ENCODE measurements at places on chromosomes 7 and 10.

DNA sequence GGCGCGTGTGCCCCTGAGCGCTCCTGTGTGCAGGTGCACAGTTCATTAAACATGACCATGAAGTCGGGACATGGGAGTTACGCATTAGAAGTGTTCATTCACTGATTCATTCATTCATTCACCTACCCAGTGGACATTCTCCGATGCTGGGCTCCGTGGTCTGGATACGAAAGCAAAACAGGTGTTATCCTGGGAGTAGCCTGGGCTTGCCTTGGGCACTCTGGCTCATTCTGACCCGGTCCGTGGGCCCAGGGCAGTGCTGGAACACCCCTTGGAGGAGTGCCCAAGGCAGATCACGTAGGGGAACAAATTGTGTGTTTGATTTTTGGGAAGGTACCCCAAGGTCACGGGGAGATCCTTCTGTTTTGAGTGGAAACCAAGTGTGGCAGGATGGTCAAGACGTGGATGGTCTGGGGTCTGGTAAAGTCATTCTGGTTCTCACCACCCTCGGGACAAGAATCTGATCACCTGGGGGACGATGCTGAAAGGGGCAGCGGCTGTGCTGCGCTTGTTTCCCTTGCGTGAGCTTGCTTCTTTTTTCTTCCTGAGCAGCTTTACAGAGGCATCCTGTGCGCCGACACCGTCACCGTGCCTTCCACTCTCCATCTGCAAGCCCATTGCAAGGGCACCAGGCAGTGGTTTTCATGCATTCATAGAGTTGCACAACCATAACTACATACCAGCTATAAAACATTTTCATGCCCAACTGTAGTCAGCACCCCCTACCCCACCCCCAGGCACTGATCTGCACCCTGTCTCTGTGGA, 10.1 kb downstream of the ELFN1 start:
- DNase-seq, result peak; percentile 7

- no peak for DNase-seq
These were observed 18.3 kb downstream of the UNC5B start for GRCh38 chr10:71230656-71231025.

- DNase-seq, result no peak
These were observed 56.3 kb upstream of the ABCB5 start for GRCh38 chr7:20558963-20559716.

DNA sequence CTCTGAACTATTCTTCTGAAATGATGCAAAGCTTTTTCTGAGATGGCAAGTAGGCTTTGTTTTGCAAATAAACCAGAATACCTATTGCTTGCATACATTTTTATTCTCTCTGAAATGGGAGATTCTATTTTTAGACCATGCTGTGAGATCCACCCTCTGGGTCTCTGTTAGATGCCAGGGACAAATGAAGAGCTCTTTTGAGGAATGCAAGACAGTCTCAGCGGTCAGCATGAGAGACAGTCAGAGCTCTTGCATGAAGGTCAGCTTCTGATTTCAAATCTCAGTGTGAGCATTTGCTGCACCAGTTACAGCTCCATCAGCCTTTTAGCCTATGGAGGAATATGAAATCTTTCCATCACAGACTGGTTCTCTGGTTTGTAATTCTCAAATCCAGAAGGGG, 429.9 kb upstream of the KLF6 start:
- DNase-seq, result no peak

GRCh38 chr10:60368875-60369546, 20.7 kb downstream of the ANK3 start:
- DNase-seq, result no peak

- DNase-seq, result no peak
These were observed 613 bp downstream of the USP6NL start for GRCh38 chr10:11610826-11611247.

GRCh38 chr7:93172683-93173082, 24.5 kb upstream of the SAMD9L start:
- DNase-seq, result no peak

DNA sequence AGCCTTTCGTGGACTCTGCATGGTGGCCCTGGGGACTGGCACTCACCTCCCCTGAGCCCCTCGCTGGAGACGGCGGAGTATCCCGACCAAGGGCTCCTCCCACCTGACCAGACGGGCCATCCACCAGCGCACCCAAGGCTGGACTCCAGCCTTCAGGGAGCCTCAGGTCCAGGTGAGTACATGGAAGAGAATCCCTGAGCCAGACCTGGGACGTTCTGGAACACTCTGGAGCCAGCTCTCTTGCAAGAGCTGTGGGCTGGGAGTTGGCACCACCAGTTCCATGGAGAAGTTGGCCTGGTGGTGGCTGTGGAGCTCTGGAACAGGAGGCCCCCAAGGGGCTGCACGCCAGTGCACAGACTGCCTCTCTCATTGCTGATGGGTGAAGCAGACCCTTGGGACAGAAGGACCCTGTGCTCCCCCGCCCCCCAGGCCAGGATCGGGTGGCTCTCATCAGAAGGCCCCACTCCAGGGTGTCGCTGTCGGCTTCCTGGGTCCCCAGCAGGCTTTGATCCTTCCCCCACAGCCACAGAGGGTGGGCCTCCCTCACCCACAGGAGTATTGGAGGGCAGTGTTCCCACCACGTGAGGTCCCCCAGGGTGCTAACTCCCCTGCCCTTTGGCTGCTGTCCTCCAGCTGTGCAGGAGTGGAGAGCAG, 189.9 kb downstream of the EBF3 start:
- no peak for DNase-seq

- DNase-seq, result no peak
These were observed 16.8 kb downstream of the DOCK1 start for GRCh38 chr10:126921974-126922525.

DNA sequence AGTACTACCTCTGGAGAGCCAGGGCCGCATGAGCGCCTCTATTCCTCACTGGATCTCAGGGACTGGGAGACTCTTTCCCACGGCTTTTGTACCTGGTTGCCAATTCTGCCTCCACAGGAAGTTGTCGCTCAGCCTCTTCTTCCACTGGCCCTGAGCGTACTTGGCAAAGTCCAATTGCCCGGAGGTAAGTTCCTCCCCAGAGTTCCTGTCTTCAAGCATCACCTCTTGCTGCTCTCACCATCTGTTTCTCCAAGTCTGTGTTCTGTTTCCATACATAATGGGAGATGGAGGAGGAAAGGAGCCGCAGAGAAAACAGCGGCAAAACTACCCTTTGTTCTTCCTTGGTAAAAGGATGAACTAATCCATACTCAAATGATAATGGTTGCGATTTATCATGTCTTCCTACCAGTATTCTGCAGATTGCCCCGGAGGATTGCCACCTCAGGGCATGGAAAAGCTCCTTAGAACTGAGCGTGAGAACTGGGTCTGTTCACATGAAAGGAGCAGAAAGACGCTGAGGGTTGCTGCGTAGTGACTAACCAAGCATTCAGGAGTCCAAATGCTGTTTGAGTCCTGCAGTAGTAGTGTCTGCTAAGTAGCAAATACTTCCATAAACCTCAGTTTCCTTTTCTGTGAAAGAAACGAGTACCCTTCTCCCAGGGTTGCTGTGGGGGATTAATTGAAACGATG, 170.2 kb upstream of the GLI3 start:
- no peak for DNase-seq

GRCh38 chr10:287814-288213, 152.6 kb downstream of the ZMYND11 start:
- no peak for DNase-seq

GRCh38 chr10:119668461-119668860, 17.3 kb downstream of the BAG3 start:
- no peak for DNase-seq

DNA sequence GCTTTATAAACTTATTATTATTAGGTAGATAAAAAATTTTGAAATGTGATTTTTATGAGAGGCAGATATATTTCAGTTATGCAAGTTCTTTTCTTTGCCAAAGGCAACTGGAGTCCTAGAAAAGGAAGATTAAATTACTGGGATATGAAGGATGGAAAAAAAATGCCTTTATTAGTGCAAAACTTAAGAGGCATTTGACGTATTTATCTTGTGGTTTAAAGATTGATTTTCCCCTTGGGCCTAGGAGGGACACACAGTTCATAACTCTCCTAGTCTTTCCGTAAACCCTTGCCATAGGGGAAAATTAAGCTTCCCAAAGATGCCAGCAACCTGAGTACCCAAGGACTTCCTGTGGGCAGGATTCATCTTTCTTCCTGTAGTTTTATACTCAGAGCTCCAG, 3.1 kb upstream of the STEAP4 start:
- DNase-seq, result no peak
